Activated T-cell treated with anti-CD3 and anti-CD28 coated beads for 1 hour (primary cell): ENCODE measurements at places on chromosomes 5 and 9.

GRCh38 chr9:106779796-106780195 lies 83.2 kb upstream of the ZNF462 start:
- no peak for DNase-seq

GRCh38 chr5:53464722-53465121 lies 15.7 kb upstream of the FST start:
- no peak for DNase-seq

GRCh38 chr9:135797507-135798262 lies 95.7 kb downstream of the KCNT1 start:
- DNase-seq = no peak

GRCh38 chr5:56316299-56316994 lies 83.3 kb upstream of the ANKRD55 start:
- no peak for DNase-seq

- DNase-seq = no peak
Measured at GRCh38 chr5:74624931-74625505, 15.5 kb downstream of the ENC1 start.

GRCh38 chr5:80037366-80037765 lies 2.2 kb downstream of the THBS4 start:
- no peak for DNase-seq

GRCh38 chr9:79083621-79084020 lies 488.1 kb upstream of the TLE4 start:
- no peak for DNase-seq

- no peak for DNase-seq
Measured at GRCh38 chr5:63164339-63164738, 585.7 kb downstream of the LRRC70 start.

GRCh38 chr5:118461436-118461835 lies 526.9 kb downstream of the DTWD2 start:
- DNase-seq = no peak

GRCh38 chr5:31194468-31194813 lies 955 bp downstream of the CDH6 start:
- DNase-seq = no peak

DNA sequence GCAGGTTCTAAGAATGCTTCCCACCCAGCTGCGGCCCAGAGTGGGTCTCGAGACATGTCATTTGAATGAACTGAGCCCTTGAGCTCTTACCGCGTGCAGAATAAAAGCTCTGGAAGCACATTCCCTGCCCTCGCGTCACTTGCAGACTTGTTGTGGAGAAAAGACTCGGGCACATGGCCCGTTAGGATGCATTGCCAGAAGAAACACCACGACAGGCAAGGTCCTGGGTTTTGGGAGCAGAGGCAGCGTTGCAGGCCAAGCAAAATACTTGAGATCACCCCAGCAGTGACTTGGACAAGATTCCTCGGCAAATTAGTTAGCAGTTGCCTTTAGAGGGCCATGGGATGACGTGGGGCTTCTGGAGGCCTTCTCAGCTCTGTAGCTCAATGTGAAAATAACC lies 170.8 kb upstream of the MSX2 start:
- no peak for DNase-seq

GRCh38 chr5:56493766-56494165 lies 260.6 kb upstream of the ANKRD55 start:
- no peak for DNase-seq

- DNase-seq = no peak
Measured at GRCh38 chr9:130640681-130641080, 23.7 kb upstream of the PRDM12 start.

DNA sequence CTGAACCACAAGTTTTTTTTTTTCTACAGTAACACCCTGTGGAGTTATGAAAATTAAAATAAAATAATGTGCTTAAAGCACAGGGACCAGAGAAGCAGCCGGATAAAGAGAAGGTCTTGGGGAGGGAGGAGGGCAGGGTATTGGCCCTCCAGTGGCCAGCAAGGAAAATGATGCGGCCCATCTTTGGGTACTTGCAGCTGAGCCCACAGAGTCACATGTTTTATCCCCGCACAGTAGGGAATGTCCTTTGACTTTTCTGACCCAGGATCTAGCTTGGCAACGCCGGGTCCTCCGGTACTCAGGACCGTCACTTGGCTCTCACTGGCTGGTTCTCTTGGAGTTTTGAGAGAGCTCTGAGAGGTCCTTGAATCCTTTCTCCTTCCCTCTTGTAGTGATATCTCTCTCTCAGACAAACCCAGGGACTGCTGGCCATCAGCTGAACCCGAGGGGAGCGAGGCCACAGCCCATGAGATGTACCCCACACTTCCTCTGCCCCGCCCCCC lies 35.3 kb upstream of the HSPA9 start:
- no peak for DNase-seq

DNA sequence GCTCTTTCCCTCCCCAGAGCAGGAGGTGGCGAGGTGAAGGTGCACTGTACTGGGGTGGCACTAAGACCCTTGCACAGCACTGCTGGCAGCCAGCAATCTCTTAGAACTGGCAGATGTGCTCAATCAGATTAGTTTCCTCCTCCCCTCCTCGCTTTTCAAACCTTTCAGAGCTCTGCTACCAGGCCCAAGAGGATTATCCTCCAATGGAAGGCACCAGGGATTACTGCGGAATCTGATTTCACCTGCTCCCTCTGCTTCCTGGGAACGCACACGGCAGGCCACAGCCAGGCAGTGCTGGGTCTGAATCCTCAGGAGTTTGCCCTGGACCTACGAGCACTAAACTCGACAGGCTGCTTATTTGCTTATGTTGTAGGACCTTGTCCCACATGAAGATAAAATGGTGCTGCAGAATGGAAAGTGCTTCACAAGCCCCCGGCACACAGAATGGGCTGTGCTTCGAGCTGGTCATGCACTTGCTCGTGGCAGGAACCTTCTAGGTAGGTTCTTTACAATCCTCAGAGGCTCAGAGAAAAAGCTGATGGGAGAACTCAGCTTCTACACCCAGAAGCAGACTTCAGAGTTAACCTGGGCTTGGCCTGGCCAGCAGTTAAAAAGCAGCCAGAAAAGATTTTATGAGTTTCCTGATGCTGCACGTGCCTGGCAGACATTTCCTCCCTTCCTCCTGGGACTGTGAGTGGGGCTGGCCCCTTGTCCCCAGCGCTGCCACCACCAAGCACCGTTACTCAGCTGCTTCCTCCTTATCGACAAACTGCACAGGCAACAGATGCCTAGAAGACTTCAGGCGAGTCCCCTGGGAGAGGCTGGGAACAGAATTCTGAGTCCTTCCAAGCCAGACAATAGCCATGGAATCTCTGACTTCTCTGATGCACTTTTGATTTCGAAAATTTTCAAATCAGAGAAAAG lies 33.1 kb downstream of the FABP6 start:
- DNase-seq = no peak

DNA sequence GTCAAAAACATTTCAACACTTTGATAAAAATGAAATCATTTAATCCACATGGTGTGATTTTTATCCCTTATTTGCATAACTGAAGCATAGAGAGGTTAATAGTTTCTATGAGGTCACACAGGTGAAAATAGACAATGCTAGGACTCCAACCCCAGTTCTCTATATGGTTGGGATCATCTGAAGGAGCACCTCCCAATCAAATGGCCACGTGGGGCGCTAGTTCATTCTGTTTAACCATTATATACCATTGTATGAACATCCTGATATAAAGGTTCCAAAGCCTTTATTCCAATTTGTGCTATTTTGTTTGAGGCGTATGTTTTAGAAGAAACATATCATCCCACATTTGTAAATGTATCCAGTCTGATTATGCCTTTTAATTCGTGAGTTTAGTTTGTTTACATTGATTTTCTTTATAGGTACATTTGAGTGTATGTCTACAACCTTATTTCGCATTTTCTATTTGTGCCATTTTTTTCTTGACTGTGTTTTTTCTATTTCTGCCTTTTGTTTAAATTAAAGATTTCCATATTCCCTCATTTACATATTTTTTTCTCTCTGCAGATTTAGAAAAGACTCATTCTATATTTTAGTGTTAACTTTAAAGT lies 1092.0 kb downstream of the MAT2B start:
- DNase-seq = no peak

GRCh38 chr9:89661956-89662717 lies 57.3 kb downstream of the GADD45G start:
- no peak for DNase-seq

GRCh38 chr5:174503086-174503460 lies 221.3 kb upstream of the MSX2 start:
- DNase-seq = no peak

DNA sequence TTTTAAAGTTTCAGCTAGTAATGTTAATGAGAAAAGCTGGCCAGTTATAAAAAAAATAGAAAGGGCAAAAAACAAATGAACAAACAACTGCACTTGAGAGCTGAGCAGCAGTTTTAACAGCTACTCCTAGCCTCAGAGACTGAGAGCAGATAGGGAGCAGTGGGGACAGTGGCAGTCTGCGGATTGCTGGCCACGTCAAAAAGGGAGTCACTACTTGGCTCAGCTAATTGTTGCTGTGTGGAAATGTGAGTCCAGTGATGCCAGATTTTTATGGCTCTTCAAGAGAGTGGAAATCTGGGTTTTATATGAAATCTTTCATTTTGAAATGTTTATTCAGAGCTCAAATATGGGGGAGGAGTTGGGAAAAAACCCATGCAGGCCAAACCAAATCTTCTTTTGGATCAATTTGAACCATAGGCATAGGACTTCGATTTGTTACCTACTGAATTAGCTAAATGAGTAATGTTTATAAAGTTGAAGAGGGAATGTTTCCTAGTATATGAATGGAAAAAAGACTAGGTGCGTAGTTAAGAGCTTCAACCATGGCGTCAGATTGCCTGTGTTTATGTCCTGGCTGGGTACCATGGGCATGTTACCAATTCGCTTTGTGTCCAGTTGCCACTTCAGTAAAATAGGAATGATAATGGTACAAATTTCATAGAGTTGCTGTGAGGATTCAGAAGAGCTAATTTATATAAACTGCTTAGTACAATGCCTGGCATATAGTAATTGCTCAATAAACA lies 102.1 kb downstream of the PAM start:
- no peak for DNase-seq

DNA sequence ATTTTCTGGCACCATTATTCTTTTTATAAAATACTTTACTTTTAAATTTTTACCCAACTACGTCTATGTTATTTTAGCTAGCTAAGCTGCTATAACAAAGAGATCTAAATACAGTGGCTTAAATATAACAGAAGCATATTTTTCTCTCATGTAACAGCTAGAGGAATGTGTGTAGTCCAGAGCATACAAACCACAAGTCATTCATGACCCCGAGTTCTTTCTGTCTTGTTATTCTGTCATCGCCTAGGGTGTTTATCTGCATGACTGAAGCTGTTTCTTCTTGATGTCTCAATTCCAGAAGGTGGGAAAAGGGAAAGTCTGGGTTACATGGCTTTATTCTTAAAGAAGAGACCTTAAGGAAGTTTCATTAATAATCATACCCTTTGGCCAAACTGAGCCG lies 136.9 kb upstream of the RFX3 start:
- DNase-seq = no peak

- peak; percentile 32 for DNase-seq
Measured at GRCh38 chr9:110058304-110058953, 149.5 kb downstream of the C9orf152 start.

- no peak for DNase-seq
Measured at GRCh38 chr5:151048526-151048925, 28.1 kb downstream of the GPX3 start.

DNA sequence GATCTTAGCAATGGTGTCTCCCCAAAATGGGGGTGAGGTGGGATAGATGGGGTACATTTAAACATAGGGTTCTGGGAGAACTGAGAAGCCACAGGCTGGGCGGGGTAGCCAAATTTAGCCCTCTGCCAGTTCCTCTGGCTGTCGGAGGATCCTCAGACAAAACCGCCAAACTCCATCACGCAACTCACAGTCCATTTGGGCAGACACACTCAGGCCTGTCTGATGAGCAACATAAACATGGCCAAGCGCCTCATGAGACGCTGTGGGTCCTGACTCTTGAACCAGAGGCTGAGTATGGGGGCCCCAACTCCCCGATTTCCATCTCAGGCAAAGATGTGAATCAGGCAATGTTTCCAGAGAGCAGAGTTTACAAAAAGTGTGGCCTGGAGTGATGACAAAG lies 162.3 kb downstream of the FGF18 start:
- no peak for DNase-seq

DNA sequence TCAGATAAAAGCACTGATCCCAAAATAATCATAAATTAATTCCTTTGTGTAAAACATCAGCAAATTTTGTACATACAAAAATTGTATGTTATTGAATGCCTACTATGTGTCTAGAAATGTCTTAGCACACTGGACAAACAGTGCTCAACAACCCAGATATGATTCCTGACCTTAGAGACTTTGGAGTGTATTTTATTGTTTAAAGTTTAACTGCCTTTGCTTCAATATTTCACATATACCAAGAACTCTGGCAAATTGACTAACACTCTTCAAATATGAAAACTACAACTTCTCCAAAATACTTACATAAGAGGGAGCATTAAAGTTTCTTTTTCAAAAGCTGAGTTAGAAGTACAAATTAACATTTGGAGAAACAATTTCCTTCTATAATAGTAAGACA lies 231.9 kb downstream of the MLLT3 start:
- DNase-seq = no peak

- DNase-seq = no peak
Measured at GRCh38 chr5:35009657-35010056, 38.1 kb downstream of the AGXT2 start.

- DNase-seq = no peak
Measured at GRCh38 chr5:135186662-135187522, 152.9 kb upstream of the PITX1 start.

- no peak for DNase-seq
Measured at GRCh38 chr5:172694541-172694940, 53.5 kb downstream of the NEURL1B start.

DNA sequence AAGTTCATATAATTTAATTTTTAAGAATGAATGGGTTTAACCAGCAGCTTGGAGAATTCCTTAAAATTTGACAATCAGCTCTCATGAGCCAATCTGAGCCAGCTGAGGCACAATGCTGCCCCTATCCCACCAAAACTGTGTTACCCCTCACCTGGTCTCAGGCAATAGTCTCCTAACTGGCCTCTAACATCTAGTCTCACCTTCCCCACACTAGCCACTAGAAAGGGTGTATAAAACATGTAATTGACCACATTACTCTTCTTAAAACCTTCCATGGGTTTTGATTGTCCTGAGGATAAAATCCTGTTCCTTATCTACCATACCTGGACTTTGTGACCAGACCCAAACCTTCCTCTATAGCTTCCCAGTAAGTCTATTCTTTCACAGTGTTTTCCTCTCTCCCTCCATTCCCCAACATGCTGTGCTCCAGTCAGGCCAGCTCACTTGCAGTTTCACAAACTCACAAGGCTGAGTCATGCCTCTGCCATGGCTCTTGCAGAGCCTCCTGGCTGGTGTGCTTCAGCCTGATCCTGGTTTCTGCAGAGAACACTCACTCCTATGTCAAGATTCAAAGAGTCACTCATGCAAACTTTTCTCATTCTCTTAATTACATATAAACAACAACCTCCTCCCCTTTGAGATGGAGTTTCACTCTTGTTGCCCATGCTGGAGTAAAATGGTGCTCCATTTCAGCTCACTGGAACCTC lies 16.0 kb upstream of the ZCCHC7 start:
- no peak for DNase-seq
